Fibroblast of lung (primary cell): ENCODE measurements at places on chromosomes 16 and 17. TPM values are rescaled to one million over a fixed set of nuclear protein-coding genes. Genes with fewer than 3 reads are reported as not detected.

The G6PC1 gene
- not detected in 2 replicates for polyA plus RNA-seq

The CCDC47 gene
- polyA plus RNA-seq: 72.3 and 83.2 TPM in 2 replicates

The ASPSCR1 gene
- polyA plus RNA-seq: 6.3 and 8.3 TPM in 2 replicates

The WNK4 gene
- 0.35 and 0.84 TPM in 2 replicates for polyA plus RNA-seq

The GINS3 gene
- 5.9 and 12.3 TPM in 2 replicates for polyA plus RNA-seq

The C16orf54 gene
- polyA plus RNA-seq: not detected in 2 replicates

The CETP gene
- polyA plus RNA-seq: 0.06 TPM in 1 of 2 replicates, not detected in the other

The CACNG1 gene
- not detected in 2 replicates for polyA plus RNA-seq

The KRTAP3-1 gene
- polyA plus RNA-seq: not detected in 2 replicates

The SPIRE2 gene
- 0.59 and 1.8 TPM in 2 replicates for polyA plus RNA-seq

The CSH2 gene
- not detected in 2 replicates for polyA plus RNA-seq

The OGFOD1 gene
- polyA plus RNA-seq: 101 and 110 TPM in 2 replicates

- DNase-seq: peak; percentile 28
Measured at GRCh38 chr16:50329446-50330189, 39.2 kb downstream of the BRD7 start.

- peak; percentile 12 for DNase-seq
Measured at GRCh38 chr17:76793775-76794174, 55.9 kb downstream of the MFSD11 start.

GRCh38 chr17:65711671-65712276 is 150.3 kb upstream of the AXIN2 start:
- DNase-seq: no peak

GRCh38 chr17:38554430-38555350 is 51.1 kb downstream of the SRCIN1 start:
- DNase-seq: peak; percentile 14

DNA sequence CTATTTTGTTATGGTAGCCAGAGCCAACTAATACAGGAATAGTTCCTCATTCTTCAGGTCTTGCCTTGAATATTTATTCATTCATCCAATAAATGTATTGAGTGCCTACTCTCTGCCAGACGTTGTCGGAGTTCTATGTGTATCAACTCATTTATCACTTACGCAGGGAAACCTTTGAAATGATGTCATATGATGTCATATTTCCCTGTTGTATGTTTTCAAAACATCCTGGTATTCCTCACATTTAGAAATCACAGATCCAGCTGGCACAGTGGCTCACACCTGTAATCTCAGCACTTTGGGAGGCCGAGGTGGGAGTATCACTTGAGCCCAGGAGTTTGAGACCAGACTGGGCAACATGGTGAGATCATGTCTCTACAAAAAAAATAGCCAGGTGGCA is 2.7 kb upstream of the NLE1 start:
- DNase-seq: no peak

DNA sequence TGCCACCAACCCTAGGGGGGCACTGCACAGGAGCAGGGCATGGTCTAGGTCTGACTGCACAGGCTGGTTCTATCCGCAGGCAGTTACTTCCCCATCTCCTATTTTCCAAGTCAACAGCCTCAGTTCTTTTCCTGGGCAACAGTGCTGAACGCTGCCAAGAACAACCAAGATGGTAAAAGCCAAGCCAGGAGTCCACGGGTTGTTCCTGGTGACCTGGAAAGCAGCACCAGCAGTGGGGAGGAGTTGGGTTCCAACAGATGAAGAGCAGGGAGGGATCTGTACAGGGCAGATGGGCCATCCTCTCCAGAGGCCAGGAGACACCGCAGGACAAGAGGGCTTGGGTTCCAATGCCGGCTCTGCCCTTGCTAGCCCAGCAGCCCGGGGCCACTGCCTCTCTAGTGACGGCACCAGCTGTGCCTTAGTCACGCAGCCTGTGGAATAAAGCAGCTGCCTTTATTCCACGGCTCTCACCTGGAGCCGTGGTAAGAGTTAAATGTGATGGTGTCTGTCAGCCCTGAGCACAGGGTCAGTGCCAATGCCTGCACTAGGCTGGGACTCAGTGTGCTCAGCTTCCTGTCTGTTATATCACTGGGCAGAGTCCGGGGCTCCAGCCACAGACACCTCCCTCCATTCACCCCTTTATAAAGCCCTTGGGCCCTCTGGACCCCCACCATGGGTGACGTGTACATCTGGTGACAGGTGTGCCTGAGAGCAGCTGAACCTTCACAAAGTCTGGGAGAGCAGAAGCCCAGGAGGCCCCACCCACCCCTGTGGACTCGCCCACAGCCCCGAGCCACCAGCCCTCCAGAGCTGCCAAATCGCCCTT is 44.9 kb downstream of the MARF1 start:
- DNase-seq: no peak

DNA sequence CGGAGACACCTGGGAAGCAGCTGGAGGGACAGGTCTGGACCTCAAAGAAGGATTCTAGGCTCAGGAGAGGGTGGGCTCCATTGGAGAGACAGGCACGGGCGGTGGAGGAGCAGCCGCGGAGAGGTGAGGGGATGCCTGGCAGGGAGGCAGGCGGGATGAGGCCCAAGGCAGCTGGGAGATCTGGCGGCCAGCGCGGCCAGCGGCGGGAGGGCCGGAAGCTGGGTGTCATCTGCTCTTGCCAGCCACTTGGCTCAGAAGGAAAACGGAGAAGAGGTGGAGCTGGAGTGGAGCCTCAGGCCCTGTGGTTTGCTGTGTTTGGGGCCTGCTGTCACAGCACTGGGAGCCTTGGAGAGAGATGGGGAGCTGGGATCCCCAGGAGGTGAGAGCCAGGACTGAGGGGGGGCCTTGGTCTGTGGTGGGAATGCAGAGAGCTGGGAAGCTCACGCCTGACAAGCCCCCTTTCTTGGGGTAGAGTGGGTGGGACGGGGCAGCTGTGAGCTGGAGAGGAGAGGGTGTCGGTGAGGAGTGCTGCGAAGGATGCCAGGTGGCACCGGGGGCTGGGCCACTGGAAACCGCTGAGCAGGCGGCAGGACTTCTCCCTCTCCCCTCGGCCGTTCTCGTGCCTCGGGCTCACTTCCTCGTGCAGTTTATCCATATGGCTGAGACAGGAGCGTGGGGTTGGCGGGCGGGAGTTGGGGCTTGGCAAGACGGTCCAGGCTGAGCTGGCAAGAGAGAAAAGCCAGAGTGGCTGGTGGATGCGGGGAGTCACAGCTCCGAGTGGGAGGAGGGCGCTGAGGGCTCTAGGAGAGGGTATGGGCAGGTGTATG is 8.0 kb downstream of the TBC1D24 start:
- DNase-seq: peak; percentile 64

DNA sequence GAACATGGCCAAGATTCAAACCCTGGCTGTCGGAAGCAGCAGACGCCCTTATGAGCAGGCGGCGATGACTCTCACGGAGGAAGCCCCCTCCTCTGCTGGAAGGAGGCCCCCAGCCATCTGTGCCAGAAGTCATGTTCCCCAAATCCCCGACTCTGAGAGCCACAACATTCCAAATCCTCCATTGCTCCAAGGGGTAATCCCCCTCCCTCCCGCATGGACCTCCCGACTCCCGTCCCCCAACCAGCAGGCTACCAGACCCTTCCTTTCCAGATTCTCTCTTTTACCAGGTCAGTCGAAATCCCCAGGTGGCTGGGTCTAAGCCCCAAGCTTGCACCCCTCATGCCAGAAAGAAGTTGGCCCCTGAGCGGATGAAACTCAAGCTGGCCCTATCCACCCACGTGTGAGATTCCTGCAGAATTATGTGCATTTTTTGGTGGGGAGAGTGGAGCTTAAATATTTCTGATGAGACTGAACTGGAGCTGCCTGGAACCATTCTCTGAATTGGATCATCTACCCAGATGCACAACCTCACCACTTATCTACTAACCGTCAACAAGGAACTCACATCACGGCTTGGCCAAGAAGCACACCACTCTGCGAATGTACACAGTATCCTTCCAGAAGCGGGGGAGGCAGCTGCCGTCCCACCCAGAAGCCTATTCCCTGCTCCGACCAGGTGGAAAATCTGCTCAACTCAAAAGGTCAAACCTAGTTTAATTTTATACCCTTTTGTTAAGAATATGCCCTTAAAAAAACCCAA is 283.5 kb downstream of the C16orf95 start:
- DNase-seq: peak; percentile 50

DNA sequence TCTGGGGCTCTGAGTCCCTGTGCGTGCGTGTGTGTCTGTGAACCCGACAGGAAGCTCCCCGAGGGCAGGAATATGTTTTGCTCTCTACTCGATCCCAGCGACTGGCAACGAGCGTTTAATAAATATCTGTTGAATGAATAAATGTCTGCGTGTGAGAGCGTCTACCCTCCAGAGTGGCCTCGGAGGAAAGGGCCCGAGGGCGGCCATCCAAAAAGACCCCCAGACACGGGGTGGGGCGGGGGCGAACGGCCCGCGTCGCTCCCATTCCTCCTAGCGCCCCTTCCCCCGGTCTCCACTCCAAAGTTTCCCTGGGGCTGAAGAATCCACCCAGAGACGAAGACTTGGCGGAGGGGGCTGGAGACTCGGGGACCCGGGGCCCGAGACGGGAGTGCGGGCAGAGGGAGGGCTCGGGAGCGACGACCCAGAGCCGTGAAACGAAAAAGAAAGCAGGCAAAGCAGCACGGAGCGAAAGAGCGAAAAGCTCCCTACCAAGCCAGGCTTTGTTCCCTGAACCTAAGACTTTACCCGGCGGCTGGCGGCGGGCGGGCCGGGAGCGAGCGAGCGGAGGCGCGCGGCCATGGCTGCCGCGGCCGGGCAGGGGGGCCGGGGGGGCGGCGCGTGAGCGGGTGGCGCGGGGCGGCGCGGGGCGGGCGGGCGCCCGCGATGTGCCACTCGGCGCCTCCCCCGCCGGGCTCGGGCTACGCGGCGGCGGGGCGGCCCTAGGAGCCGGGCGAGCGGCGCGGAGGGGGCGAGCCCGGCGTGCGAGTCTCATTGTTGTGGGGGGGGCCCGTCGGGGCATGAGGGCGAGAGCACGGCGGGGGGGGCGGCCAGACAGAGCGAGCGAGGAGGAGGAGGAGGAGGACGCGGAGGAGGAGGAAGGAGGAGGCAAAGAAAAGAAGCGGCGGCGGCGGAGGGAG is at the start of gene MLLT6:
Gene MLLT6, plus strand, starts transcription at position 668 of the 917 bp plus-strand sequence. CDS start 360 bp downstream, outside the sequence.
- peak; percentile 69 for DNase-seq

GRCh38 chr16:56252835-56253234 is 61.5 kb downstream of the GNAO1 start:
- no peak for DNase-seq

GRCh38 chr17:44901411-44901921 is 2.2 kb upstream of the EFTUD2 start:
- peak; percentile 68 for DNase-seq

- DNase-seq: no peak
Measured at GRCh38 chr17:7094652-7095019, 14.6 kb upstream of the CLEC10A start.

DNA sequence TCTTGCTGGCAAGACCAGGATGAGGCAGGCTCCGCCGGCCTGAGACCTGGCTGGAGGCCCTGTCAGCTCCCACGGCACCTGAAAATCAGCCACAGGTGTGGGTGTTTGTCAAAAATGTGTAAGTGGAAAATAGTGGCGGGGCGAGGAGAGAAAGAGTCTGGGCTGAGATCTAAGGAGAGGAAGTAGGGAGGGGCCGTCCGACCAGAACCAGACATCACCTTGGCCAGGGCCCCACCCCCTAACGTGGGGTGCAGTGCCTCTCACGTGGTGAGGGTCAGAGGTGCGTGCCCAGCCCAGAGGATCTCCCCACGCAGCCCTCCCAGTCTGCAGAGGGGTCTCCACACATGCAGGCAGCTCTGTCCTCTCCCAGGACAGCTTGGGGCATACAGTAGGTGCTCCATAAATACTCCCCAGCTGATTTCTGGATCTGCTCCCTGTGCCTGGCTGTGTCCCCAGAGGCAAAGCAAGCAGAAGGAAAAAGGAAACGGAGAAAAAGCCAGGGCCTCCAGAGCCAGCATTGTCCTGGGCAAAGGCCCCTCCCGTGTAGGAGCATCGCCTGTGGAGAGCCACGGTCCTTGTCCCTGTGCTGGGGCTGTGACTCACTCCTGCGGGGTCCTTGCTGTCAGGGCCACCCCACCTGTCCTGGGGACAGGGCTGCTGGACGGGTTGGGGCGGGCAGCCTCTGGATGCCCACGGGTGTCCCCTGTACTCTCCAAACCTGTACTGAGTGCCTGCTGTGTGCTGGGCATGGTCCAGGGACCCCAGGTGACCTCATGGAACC is 16.7 kb downstream of the ZFPM1 start:
- DNase-seq: no peak

DNA sequence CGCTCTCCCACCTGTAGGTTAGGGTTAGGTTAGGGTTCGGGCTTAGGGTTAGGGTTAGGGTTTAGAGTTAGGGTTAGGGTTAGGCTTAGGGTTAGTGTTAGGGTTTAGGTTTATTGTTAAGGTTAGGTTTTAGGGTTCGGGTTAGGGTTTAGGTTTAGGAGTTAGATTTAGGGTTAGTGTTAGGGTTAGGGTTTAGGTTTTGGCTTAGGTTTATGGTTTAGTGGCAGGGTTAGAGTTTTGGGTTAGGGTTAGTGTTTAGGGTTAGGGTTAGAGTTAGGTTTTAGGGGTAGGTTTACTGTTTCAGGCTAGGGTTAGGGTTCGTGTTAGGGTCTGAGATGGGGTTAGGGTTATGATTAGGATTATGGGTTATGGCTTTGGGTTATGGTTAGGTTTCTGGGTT is 31.6 kb upstream of the ZCCHC14 start:
- no peak for DNase-seq

DNA sequence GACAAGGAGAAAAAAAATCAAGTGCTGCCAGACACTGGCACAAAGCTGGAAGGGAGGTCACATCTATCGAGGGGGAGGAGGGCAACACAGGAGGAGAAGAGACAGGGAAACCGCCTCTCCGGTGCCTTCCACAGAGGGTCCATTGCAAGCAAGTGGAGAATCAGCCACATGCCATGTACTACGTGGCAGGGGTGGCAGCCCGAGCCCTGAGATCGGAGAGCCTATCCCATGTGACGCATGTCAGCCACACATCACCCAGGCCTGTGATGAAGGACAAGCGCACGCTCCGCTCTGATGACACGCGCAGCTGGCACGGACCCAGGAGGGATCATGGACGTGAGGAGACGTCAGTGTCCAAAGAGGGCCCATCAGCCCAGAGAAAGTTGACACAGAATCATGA is 30.1 kb downstream of the ADCY9 start:
- DNase-seq: no peak

- no peak for DNase-seq
Measured at GRCh38 chr16:82439678-82440293, 187.0 kb upstream of the CDH13 start.

- no peak for DNase-seq
Measured at GRCh38 chr17:72681844-72682243, 410.6 kb downstream of the SLC39A11 start.

- DNase-seq: no peak
Measured at GRCh38 chr17:16934133-16934795, 37.7 kb downstream of the TNFRSF13B start.
